Daoy (cell line): ENCODE measurements at places on chromosomes 12 and 14.

DNA sequence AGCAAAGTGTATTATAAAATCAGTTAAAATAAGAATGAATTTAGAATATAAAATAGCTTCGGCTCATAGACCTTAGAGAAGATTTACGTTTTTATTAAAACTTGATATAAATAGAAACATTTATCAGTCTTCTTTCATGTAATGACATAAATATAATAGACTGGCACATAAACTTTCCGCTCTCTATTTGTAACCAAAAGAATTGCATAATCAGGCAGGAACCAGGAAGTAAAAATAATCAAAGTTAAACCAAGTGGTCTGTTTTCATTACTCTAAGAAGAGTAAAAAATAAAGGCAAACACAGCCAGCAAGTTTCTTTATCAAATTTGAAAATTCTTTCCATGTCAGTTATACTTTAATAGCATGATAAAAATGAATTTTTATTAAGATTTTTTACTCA is 46.3 kb upstream of the ATP2A2 start:
- no peak for DNase-seq

DNA sequence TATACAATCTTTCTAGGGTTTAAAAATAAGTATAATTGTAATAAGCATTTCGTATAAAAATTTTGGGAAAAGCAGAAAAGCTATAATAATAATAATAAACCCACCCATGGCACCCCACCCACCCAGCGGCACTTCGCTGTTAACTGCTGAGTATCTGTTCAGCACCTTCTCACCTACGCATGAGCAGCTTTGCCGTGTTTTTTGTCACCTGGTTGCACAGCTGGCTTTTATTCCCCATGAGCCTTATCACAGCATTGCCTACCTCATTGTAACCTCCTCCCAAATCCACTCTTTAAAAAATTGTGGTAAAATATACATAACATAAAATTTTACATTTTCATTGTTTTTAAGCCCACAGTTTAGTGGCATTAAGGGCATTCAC is 34.7 kb downstream of the CYP46A1 start:
- no peak for DNase-seq

DNA sequence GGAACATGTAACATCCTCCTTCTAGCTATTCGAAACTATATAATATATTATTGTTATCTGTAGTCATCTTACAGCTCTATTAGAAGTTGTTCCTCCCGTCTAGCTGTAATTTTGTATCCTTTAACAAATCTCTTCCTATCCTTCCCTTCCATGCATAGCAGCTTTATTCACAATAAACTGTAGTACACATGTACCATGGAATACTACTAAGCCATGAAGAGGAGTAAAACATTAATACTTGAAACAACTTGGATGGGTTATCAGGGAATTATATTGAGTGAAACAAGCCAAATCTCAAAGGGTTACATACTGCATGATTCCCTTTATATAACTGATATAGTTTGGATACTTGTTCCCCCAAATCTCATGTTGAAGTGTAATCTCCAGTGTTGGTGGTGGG is 33.9 kb upstream of the STK38L start:
- DNase-seq: no peak

- no peak for DNase-seq
Observed at GRCh38 chr12:26172013-26172412, 23.4 kb upstream of the SSPN start.

GRCh38 chr12:78683031-78683430 is 181.5 kb upstream of the SYT1 start:
- DNase-seq: no peak

DNA sequence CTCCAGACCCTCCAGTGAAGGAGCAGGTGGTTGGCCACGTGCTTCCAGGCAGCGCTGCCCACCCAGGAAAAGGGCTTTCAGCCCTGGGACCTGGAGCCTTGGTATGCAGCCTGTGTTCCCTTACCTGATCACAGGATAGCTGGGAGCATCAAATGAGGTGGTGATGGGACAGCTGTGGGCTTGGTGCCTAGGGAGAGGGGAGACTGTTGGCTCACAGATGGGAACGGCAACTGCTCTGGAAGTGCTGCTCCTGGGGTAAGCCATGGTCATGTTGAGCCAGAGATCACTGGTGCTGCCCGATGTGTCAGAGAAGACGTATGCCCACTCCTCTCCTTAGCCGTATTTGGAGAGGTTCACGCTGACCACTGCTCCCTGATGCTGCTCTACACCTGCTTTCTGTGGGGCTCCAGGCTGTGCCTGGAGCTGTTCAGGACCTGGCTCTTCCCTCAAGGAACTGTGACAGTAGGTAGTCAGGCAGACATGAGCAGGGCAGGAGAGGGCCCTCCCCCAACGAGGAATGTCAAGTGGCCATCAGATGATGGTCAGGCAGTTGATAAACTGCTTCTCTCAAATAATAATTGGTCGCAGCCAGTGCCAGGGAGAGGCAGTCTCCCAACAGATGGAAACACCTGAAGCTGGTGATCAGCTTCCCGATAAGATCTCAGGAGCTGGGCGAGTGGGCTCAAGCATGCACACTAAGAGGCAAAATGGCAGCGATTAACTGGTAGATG is 2.8 kb upstream of the CYP46A1 start:
- no peak for DNase-seq

- no peak for DNase-seq
Observed at GRCh38 chr12:26573225-26573909, 259.6 kb downstream of the ITPR2 start.

DNA sequence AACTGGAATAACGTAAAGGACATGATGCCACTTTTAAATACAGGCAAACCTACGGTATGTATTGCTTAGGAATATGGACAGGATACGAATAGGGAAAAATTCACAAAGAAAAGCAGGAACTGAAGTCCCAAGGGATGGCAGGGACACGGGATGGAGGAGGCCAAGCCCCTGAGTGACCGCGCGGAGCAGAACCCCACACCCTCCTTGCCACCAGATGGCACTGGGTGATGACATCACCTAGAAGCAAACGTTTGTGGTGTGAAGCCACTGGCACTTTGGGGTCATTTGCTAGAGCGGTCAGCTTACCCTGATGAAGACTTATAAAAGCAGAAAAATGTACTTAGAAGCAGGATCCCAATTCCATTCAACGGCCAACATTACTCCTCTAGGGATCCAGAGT is 9.4 kb downstream of the DHX37 start:
- DNase-seq: no peak
